ENCODE measurements at places on chromosomes 16 and 17.

- ATAC-seq: no peak
These were observed 1.7 kb downstream of the ANKS4B start for GRCh38 chr16:21235199-21235585.

DNA sequence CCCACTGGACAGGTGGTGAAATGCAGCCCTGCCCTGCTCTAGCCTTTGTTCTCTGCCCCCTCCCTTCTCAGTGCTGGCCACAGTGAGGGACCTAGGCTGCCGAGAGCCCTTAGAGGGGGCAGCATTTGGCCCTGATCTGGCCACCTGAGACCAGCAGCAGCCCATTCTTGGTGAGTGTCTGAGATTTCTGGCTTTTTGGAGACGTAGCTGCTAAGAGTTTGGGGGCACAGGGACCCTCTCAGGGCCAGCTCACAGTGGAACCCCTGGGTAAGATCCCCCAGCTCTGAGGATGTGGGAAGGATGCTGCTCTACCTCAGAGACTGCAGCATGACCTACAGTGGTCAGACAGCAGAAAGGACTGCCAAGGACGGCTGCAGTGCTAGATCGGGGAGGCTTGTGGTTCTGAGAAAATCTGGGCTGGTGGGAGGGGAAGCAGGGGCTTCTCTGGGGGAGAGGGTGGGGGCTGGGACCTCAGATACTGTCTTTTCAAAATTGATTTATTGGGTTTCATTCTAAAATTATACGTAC lies 13.3 kb downstream of the GRB7 start:
- ATAC-seq: no peak

DNA sequence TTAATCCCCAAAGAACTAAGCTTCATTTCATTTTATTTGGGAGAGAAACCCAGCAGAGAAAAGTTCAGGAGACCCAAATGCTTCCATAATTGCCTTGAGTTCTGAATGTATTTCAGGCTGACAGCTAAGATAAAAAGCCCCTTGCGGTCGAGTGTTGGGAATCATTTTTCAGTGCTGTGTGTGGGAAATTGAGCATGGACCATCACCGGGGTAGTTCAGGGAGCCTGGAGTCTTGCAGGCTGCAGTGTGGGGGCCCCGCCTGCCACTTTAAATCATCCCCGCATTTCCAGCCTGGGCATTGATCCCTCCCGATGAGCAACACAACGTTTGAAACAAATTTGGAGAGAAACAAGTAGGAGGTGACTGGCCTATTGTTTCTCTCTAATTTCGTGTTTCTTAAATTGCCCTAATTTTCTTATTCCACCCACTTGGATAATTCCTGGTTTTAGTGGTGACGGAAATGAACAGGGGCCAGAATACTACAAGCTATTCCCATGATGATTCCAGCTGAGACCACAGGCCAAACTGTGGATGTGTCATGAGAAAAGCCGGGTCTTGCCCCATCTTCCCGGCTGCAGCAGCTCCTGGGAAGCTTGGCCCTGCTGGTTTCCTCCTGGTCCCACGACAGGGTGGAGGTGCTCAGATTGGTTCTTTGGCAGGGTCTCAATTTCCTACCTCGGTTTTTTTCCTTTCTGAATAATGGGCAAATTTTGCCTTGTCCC lies 75.1 kb downstream of the FOXL1 start:
- ATAC-seq: no peak

DNA sequence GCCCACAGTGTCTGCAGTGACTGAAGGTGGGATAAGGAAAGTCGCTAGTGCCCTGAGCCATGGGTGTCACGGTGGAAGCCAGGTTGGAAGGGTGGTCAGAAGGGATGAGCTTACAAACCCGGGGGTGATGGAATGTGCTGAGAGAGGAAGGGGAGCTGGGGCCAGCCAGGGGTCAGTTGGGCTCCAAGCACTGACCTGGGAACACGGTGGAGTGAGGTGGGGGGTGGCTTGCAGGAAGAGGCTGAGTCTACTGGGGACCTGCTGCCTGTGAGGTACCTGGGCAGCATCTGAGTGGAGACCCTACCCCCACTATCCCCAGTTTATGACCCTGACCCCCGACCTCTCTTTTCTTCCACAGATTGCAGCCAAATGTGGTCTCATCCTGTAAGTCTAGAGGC lies 3.1 kb downstream of the TMEM92 start:
- ATAC-seq: no peak

- peak; percentile 95 for ATAC-seq
These were observed 105.4 kb downstream of the FTO start for GRCh38 chr16:53809088-53809932.

- ATAC-seq: 0 out of 3 replicates have a peak, but pooled peaks have one; percentile 0
These were observed 3.6 kb downstream of the CDC42EP4 start for GRCh38 chr17:73308017-73308823.

DNA sequence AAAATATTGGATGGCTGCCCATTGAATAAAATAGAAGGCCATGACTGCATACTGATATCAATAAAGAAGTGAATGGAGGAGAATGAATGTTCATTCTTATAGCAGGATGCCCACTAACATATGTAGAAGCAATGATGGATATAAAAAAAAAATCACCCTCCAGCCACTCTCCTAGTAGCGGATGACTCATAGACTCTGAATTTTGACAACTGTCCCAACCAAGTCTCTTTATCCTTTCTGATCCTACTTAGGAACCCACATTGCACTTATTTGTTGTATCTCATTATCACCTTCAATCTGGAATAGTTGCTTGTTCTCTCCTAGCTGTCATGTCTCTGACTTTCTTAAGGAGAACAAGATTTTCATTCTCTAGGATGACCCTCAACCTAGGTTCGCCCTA lies 429.9 kb downstream of the HS3ST3B1 start:
- ATAC-seq: no peak

- no peak for ATAC-seq
These were observed 23.6 kb downstream of the ABCA6 start for GRCh38 chr17:69117855-69118784.

GRCh38 chr17:58092797-58093385 lies 9.7 kb downstream of the DYNLL2 start:
- no peak for ATAC-seq

DNA sequence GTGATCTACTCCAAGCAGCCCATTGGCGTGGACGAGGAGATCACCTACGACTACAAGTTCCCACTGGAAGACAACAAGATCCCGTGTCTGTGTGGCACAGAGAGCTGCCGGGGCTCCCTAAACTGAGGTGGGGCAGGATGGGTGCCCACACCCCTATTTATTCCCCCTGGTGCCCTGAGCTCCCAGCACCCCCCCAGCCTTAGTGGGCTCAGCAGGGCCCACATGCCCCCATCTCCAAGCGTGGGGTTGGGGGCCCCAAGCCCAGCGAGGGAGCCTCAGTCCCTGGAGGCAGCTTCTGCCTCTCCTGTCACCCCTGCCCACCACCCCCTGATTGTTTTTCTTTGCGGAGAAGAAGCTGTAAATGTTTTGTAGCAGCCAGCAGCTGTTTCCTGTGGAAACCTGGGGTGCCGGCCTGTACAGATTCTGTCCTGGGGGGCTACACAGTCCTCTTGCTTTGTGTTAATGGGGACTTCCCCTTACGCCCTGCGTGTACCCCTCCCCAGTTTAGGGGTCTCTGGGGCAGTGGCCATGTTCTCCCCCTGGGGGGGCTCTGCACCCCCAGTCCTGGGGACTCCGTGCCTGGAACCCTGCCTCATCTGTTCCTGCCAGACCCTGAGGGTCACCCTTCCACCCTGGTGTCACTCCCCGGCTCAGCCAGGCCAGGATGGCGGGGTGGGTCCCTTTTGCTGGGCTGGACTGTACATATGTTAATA lies 953 bp upstream of the HSD3B7 start:
- peak; percentile 2 for ATAC-seq

GRCh38 chr16:31727553-31727952 lies 146.1 kb upstream of the ZNF267 start:
- ATAC-seq: no peak

- ATAC-seq: peak; percentile 90
These were observed 6.7 kb downstream of the GIP start for GRCh38 chr17:48961516-48962233.

DNA sequence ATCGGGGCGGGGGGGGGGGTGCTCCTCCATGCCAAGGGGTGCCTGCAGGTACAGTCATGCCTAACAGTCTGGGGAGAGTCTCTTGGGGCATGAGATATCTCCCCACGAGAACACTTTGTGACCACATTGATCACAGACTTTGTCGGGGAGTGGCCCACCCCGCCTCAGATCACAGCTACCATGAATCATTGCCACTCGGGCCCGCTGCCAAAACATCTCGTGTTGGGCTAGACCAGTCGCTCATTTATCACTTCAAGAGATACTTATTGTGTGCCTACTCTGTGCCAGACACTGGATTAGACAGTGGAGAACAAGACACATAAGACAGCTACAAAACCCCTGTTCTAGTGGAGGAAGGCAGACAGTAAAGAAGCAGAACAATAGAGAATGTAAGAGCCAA lies 72.6 kb downstream of the CLEC16A start:
- peak; percentile 82 for ATAC-seq
